Stimulated activated CD8-positive, alpha-beta memory T cell treated with anti-CD3 and anti-CD28 coated beads, Interleukin-7, amount 100 ng/mL, for 1 hour (primary cell): ENCODE measurements at places on chromosomes 4 and X.

- DNase-seq = no peak
Observed at GRCh38 chr4:148845609-148846008, 403.4 kb upstream of the NR3C2 start.

DNA sequence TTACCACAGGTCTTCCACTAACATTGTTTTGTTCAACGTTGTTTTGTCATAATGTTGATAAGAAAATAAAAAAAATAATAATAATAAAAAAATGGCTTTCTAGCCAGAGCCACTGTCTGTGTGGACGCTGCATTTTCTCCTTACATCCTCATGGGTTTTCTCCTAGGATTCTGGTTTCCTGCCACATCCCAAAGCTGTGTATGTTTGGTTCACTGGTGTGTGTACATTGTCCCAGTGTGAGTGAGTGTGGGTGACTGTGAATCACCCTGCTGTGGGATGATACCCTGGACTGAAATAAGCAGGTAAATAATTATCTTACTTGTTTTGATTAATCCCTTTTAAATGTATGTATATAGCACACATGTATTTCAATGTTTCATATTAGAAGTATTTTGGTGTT lies 2154.4 kb upstream of the AGA start:
- DNase-seq = no peak

GRCh38 chr4:88985088-88985773 lies 71.8 kb downstream of the FAM13A start:
- no peak for DNase-seq

DNA sequence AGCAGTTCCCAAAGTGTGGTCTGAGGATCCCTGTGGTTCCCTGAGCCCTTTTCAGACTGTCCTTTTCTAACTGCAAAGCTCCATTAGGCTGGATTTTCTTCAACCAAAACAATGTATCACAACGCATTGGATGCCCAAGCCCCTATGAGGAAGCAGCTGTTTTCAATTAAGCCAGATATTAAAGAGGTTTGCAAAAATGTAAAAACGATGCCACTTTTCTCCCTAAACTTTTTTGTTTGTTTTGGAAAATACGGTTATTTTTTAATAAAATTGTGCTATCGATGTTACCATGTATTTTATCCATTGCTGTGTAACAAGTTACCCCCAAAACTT lies 170.4 kb upstream of the BCOR start:
- DNase-seq = no peak

- no peak for DNase-seq
Observed at GRCh38 chrX:115966920-115967319, 203.6 kb upstream of the AGTR2 start.

- DNase-seq = no peak
Observed at GRCh38 chr4:74219240-74219639, 61.3 kb downstream of the MTHFD2L start.

DNA sequence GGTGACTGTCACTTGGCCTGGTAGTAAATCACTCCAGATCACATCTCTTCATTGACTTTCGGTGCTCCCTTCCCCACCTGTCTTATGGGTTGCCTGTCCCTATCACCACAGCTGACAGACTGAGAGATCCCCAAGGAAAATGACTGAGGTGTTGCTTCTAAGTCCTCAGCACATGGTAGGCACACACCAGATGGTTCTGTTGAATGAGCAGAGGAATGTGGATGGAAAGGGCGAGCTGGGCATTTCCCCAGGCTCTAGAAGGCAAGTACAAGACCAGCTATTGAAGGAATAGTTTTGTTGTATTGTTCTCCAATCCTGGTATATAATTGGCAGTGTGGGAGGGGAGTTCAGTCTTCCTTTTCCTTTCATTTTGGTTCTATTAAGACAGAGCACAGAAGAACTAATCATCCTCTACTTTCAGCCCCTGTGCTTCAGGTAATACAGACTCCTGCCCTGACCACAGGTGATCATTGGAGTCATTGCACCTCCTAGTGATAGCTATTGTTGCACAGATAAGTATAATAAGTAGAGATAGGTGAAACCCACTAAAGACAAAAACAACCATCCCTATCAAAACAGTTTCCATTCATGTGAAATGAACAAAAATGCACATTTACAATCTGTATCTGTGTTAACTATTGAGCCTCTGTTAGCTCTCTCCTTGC lies 158.6 kb downstream of the TRAM1L1 start:
- DNase-seq = no peak

GRCh38 chr4:152052451-152053057 lies 291.7 kb upstream of the GATB start:
- no peak for DNase-seq

DNA sequence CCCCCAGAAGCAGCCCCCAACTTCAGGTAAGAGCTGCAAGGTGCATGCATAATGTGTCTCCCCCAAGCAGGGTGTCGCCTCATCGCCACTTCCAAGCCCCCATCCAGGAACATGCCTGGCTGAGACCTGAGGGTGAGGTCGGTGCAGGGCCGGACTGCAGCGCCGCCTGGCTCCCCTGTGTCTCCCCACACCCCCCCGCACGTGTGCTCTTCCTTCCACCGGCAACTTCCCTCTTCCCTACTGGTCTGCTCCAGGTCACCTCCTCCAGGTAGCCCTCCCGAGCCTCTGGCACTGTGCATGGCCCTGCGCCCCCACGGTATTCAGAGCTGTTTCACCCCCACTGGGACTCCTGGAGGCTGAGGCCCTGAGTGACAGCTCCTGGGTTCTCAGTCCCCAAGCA lies 2.2 kb upstream of the BGN start:
- DNase-seq = no peak

DNA sequence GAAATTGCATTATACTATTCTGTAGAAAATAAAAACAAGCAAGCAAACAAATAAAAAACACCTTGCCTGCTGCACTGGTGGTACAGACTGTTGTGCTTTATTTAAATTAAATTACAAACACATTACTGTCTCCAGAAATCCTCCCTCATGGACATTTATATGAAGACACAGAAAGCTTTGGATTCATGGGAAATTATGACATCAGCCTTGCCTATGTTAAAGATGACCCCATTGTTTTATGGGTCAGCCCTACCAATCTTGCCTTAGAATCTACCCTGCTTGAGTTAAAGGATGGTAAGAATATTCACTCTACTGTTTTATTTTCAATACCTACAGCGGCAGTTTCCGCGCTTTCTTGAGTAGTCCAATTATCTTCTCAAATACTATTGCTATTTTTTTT lies 1379.9 kb downstream of the TECRL start:
- DNase-seq = no peak

GRCh38 chr4:112633477-112634235 lies 3.1 kb downstream of the ZGRF1 start:
- DNase-seq = no peak

DNA sequence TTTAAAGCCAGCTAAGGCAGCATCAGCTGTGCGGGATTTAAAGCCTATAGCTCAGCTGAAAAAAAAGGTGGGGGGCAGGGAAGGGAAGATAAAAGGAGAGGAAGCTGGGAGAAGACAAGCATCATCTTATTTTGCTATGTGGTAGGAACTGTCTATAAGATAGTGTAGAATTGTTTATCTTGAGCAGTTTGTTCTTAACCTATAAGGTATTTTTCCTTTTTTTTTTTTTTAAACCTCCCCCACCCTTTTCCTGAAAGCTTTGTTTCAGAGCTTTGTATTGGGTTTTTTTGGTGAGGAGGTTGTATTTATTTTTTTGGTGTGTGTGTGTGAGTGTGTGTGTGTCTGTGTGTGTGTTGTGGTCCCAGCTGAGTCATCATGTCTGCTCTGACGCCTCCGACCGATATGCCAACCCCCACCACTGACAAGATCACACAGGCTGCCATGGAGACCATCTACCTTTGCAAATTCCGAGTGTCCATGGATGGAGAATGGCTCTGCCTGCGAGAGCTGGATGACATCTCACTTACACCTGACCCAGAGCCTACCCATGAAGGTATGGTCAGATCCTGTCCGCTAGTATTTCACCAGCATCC lies 531 bp downstream of the RUFY3 start:
- no peak for DNase-seq

DNA sequence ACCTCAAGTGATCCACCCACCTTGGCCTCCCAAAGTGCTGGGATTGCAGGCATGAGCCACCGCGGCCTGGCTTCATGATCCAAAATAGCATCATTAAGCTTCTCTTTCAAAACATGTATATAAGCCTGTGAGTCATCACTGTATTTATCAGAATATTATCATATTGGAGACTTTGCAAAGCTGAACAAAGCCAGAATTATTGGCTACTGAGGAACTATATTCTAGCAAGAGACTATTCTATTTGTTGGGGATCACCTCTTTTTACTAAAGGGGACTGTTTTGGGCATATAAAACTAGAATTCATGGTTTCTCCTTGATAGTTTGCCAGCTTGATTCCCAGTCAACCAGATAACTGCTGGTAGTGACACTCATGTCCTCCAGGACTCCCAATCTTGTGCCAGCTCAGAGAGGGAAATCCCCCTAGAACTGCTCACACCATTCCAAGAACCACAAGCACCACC lies 40.1 kb downstream of the TET2 start:
- no peak for DNase-seq

DNA sequence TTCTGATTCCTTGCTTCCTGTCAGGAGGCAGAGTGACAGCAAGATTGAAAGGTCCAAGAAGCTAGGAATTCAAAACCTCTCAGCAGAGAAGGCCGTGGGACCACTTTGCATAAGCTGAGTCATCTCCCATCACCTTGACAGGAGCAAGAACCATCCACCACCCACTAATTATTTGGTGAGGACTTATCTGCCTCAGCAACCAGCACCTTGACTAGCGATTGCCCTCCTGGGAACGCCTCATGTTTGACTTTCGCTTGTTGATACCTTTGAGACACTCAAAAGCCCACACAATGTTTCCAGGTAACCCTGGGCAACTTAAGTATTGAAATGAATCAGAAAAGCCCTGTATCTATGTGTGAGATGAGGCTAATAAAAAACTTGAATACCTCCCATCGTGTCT lies 233.5 kb upstream of the GYPA start:
- DNase-seq = no peak

DNA sequence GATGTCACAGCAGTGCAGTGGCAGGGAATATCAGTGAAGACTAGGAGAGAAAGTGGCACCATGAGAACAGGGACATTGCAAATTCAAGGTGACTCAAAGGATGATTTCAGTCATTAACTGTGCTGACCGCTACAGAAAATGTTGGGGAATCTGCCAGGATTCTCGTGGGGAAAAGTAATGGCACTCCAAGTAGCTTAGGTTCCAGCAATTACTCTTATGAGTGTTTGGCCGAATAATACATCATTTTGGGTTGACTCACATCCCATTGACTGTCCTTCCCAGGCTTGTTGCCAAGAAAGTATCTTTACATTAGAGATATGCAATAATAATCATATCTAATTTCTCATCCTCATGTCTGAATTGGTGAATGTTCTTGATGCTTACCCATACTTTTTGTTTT lies 1411.1 kb upstream of the PCDH7 start:
- no peak for DNase-seq

GRCh38 chr4:10079912-10080588 lies 36.5 kb downstream of the WDR1 start:
- DNase-seq = no peak

- no peak for DNase-seq
Observed at GRCh38 chrX:70022616-70023015, 27.1 kb downstream of the AWAT2 start.

DNA sequence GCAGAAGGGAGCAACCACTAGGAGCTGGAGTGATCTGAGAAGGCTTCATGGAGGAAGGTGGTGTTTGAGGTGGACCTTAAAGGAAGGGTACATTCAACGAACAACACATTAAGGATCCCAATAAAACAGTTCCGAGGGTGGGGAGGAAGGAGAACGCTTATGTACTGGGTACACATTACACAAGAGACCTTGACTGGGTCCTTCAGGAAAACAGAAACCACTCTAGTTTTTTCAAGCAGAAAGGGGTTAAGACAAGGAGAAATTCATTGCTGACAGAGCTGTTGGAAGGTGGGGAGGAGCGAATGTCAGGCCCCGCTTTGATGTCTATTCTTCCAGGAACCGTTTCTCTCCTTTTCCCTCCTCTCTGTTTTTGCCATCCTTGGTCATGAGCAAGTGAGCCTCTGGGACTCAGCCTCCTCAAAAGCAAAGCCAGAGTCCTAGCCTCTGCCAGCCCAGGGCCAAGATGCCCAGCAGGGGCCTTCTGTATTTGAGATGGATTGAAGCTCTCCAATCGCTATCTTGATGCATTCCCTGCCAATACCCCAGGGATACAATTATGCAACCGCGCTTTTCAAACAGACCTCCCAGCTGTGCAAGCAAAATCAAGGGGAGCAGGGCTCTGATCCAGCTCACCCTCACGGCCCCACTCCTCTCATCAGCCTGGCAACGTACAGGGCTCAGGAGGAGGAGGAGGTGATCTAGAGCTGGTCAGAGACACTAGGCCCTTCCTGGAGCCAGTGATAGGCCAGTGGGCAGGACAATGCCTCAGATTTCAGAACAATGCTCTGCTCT lies 48.4 kb downstream of the ZBTB49 start:
- no peak for DNase-seq

GRCh38 chr4:73446336-73446938 lies 10.4 kb downstream of the AFP start:
- no peak for DNase-seq

GRCh38 chr4:183657564-183657963 lies 1.4 kb downstream of the RWDD4 start:
- DNase-seq = no peak

- DNase-seq = no peak
Observed at GRCh38 chr4:13955551-13955950, 328.0 kb upstream of the BOD1L1 start.

- no peak for DNase-seq
Observed at GRCh38 chrX:3943965-3944364, 230.5 kb upstream of the PRKX start.

GRCh38 chr4:186746581-186746980 lies 22.9 kb upstream of the FAT1 start:
- no peak for DNase-seq

GRCh38 chrX:81890521-81890920 lies 688.6 kb downstream of the SH3BGRL start:
- no peak for DNase-seq

DNA sequence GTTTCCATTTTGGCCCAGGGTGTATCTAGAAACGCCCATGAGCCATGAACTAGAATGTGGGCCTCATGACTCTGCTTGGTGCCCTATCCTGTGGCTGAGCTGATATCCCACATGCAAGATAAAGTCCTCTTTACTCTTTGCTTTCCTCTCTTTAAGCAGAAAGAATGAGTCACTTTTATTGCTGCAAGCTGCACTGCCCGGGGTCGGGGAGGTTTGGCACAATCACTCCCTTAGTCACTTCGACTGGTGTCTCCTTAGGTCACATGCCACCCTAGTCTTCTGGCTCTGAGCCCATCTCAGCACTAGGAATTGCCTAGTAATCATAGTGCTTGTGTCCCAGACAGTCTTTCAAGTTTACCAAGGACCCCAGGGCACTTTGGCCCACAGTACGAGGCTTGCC lies 75.1 kb upstream of the CXorf66 start:
- no peak for DNase-seq

- DNase-seq = no peak
Observed at GRCh38 chr4:176013476-176014247, 52.0 kb upstream of the WDR17 start.

DNA sequence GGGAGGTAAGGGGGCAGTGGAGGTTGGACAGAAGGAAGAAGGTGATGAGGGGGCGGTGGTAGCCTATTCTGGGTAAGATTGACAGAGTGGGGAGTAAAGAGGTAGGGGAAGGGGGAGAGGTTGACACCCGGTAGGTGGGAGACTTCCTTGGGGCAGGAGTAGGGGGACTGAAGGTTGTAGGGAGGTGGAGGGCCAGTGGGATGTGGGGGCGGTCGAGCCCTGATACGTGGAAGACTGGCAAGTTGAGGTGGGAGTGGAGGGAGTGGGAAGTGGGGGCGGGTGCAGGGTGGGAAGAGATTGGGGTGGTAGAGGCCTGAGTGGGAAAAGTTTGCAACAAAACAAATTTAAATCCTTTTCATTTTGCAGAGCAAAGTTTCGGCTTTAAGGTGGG lies 1.7 kb downstream of the GCNA start:
- no peak for DNase-seq

GRCh38 chr4:54274795-54275665 lies 45.9 kb downstream of the PDGFRA start:
- DNase-seq = no peak
